ENCODE measurements at places on chromosomes 16 and 17.

DNA sequence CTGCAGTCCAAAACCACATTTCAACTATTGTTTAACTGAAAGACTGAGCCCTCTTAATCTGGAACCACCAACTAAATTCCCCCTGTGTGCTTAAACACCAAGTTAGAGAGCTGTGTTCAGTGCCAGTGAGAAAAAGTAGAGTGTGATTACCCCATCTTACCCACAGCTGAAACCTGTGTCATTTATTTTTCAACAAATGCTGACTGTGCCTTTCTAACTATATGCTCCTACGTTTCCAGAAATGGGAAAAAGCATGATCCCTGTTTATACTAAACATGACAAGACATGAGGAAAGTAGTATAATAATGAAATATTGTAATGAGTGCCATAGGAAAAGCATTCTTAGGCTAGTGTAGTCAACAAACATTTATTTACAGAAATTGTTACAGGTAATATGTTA is 7.4 kb upstream of the TOX3 start:
- no peak for DNase-seq

GRCh38 chr17:5508810-5509209 is 22.4 kb downstream of the MIS12 start:
- DNase-seq: no peak

GRCh38 chr16:77888871-77889270 is 100.5 kb downstream of the VAT1L start:
- DNase-seq: no peak

DNA sequence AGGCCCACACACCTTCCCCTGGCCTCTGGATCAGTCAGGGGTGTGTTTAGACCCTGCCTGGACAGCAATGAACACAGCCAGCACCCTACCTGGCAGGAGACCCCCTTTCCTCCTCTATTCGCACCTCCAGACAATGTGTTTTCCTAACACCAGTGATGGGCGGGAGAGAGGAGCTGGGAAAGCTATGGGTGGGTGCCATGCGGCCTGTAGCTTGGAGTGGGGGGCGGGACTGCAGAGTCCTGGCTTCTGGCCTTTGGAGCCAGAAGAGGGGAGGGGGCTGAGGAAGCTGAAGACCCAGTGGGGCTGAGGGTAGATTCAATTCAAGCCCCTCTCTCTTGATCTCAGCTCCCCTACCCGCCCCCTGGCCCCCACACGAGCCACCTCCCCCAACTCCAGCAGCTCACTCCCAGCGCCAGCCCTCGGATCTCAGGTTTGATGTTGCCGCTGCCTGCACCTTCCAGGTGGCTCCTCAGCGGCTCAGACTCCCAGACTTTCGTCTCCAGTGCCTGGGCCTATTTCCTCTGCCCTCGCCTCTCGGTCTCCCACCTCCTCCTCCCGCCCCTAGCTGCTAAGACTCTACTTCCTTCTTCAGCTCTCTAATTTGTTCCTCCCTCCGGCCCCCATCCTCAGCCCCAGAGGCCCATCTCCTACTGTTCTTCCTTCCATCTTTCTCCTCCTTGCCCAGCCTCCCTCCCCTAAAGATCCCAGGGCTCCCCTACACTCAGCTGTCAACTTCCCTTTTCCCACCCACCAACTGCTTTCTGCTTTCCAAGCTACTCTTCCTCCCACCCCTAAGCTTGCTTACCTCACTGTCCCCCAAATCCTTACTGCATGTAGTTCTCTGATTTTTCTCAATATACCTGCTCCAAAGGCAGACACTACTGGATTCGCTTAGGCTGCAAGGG is 6.8 kb upstream of the SP6 start:
- DNase-seq: no peak

GRCh38 chr17:78921437-78921971 is 3.7 kb downstream of the TIMP2 start:
- no peak for DNase-seq

All from left lobe of liver (tissue), 2 donors.